ENCODE measurements at places on chromosomes 7 and 10.
A peak's percentile ranks its signal among the peaks of the same experiment; 100 is the strongest.

DNA sequence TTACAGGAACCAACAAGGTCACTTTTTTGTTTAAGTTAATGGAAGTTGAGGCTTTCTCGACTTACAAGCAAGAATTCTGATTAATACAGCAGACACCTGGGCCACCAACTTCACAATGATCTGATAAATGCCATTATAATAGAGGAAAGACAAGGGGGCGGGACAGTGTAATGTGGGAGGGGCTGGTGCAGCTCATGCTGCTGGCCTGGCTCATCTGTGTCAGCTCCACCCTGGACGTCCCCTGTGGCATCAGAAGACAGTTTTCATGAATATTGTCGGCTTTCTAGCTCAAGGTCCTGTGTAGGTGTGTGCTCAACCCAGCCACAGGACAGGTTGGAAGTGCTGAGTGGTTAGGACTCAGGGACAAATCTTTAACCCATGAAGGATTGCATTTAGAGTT lies 57.0 kb downstream of the MTURN start:
- H3K27me3 ChIP-seq = no peaks in the 10 kb centered on the region
- no peaks in the 10 kb centered on the region for H3K4me1 ChIP-seq
- peaks cover 25% of the 10 kb centered on the region for H3K36me3 ChIP-seq
- H3K27ac ChIP-seq = no peak overlapping the region
- no peak for DNase-seq
- H3K4me3 ChIP-seq = no peak overlapping the region

DNA sequence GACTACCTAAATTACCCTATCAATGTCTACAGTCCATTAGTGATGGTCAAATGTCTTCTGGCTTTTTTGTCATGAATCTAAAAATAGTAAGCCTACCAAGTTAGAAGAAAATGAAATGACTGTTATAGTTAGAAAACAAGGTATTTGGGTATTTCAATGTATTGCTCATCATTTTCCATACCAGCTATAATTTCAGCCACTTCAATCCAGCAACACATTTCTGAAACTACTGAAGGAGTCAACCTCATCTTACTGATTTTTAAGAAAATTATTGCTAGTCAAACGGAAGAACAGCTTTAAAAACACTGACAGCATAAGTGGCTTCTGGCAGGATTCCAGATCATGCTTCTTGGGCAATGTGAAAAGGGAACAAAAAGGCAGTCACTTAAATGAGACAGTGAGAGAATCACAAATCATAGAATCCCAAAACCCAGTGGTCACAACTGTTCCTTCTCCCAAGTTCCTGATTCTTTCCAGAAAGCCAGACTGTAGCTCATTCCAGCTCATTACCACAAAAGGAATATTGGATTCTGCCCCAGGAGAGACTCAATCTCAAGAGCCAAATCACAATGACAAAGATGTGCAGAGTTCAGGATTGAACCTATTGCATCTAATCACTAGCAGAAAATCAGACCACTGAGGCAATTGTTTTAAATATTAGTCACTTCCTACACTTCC lies 61.2 kb upstream of the LRRN3 start:
- H3K4me1 ChIP-seq = peaks cover 58% of the 10 kb centered on the region
- H3K27me3 ChIP-seq = no peaks in the 10 kb centered on the region
- peak overlapping the region; percentile 84 for H3K27ac ChIP-seq
- peak; percentile 68 for DNase-seq
- no peaks in the 10 kb centered on the region for H3K36me3 ChIP-seq

DNA sequence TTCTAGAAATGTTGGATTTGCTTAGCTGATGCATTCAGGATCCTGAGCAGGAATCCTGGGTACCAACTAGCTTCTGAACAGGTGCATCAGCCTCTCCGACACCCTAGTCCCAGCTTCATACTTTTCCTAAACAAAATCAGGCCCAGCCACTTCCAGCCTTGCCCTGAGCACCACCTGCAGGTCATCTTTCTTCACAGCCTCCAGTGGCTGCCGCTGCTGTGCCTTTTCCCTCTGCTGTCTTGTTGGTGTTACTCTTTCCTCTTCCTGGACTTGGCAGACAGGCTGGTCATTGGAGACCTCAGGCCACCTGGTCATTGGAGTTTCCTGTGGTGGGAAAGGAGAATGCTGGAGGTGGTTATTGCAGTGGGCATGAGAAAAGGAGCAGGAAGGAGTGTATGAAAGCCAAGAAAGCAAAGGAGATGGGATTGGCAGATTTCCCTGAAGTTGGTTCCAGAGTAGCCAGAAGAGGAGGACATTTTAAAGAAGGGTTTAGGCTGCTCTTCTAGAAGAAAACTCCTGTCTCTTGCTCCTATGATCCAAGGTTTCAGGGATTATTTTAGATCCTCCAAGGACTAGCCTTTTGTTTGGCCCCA lies 48.2 kb upstream of the NFKB2 start:
- no peak overlapping the region for H3K27ac ChIP-seq
- no peaks in the 10 kb centered on the region for H3K4me1 ChIP-seq
- peaks cover 11% of the 10 kb centered on the region for H3K36me3 ChIP-seq
- no peaks in the 10 kb centered on the region for H3K27me3 ChIP-seq

- H3K27me3 ChIP-seq = no peaks in the 10 kb centered on the region
- peak overlapping the region; percentile 40 for H3K27ac ChIP-seq
- no peaks in the 10 kb centered on the region for H3K4me1 ChIP-seq
- no peak for DNase-seq
- no peak overlapping the region for H3K4me3 ChIP-seq
Measured at GRCh38 chr7:107233174-107233573, 64.4 kb downstream of the HBP1 start.

DNA sequence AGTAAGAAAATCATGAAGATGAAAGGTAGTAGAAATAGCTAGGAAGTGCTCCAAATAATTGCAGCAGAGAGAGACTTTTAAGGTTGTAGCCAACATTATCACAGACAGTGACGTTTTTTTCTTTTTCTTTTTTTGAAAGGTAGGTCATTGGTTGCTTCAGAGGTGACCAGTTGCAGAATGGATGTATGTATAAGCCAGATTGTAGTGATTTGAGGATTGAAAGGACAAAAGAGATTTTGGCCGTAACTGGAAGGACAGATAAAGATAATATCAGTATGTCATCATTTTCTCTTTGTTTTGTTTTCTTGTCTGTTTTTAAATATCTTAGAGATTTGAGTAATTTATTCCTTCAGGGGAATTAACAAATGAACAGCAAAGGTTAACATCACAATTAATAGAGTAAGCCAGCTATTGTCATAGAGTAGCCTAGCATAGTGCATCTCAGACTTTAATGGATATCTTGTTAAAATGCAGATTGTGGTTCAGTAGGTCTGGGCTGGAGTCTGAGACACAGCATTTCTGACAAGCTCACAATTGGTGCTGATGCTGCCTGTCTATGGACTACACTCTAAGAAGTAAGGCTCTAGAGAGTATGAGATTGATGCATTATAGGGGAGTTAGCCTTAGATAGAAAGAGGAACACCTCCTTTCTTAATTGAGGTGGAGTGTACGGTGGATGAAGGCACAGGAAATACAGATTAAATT lies 28.3 kb downstream of the CDK13 start:
- no peak overlapping the region for H3K4me3 ChIP-seq
- peaks cover 9% of the 10 kb centered on the region for H3K4me1 ChIP-seq
- no peaks in the 10 kb centered on the region for H3K36me3 ChIP-seq
- H3K27me3 ChIP-seq = no peaks in the 10 kb centered on the region
- no peak for DNase-seq

DNA sequence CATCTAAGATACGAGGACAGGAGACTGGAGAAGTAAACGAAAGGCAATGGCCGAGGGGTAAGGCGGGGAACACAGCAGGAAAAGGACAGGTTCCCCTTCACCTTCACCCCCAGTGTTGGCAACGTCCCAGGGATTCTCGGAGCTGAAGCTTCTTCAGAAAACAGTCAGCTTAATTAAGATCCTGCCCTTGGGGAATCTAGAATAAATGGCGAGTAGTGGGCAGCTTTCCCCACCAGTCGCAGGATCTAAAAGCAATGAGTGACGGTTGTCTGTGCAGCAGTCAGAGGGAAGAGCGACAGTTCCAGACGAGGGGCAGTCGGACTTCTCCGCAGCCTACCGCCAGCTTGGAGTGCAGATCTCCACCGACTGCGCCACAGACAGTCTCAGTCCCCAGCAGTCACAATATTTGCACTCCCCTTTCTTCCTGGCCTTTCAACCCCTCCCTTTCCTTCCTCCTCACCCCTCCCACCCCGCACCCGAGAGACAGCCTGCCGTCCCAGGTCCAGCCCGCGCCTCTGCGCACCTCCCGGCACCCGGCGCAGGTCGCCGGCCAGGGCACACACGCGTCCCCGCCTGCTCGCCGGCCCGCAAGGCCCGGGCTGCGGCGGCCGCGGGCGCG lies 10.9 kb upstream of the SP8 start:
- peaks cover 2% of the 10 kb centered on the region for H3K36me3 ChIP-seq
- H3K4me3 ChIP-seq = peak overlapping the region; percentile 93
- H3K27ac ChIP-seq = no peak overlapping the region
- peaks cover 61% of the 10 kb centered on the region for H3K27me3 ChIP-seq
- H3K4me1 ChIP-seq = peaks cover 22% of the 10 kb centered on the region

All from activated T-cell treated with anti-CD3 and anti-CD28 coated beads, Interleukin-2, amount 50 U/mL, for 72 hours (primary cell).